Testis (tissue), 5 donors: ENCODE measurements at places on chromosomes 7 and 10. TPM values are rescaled to one million over a fixed set of nuclear protein-coding genes. Genes with fewer than 3 reads are reported as not detected.

The MYL10 gene
- polyA plus RNA-seq = not detected

The IGFBP1 gene
- 0.33 TPM for polyA plus RNA-seq

The LDB3 gene
- polyA plus RNA-seq = 20.3 TPM

The HPSE2 gene
- polyA plus RNA-seq = 4.1 TPM

The SUGCT gene
- polyA plus RNA-seq = 8.1 TPM

GRCh38 chr10:96588616-96589419 is 2.0 kb upstream of the TM9SF3 start:
- peaks cover 24% of the 10 kb centered on the region for H3K4me1 ChIP-seq
- H3K27ac ChIP-seq = no peak overlapping the region
- H3K36me3 ChIP-seq = no peaks in the 10 kb centered on the region

DNA sequence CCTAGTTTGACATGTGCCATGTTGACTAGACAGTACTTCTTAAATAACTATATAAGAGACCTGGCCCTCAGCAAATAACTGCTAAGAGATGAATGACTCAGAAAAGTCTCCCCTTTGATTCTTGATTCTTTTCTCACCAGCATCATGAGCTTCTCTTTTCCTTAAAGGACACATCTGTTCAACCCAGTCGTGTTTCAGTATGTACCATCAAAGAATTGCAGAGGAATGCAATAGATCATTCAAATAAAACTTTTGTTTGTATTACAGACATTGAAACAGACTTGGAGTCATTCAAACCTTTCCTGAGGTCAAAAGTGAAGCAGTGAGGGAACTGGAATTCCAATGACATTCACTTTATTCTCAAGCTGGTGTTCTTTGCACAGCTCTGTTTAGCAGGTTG is 598.3 kb upstream of the GHITM start:
- H3K27ac ChIP-seq = no peak overlapping the region
- DNase-seq = no peak
- peaks cover 28% of the 10 kb centered on the region for H3K4me1 ChIP-seq
- no peaks in the 10 kb centered on the region for H3K36me3 ChIP-seq

GRCh38 chr7:85600395-85600794 is 413.5 kb upstream of the SEMA3D start:
- H3K4me1 ChIP-seq = no peaks in the 10 kb centered on the region
- no peaks in the 10 kb centered on the region for H3K36me3 ChIP-seq
- H3K27me3 ChIP-seq = no peaks in the 10 kb centered on the region
- no peak for DNase-seq

GRCh38 chr7:88169717-88170320 is 50.0 kb downstream of the SRI start:
- no peaks in the 10 kb centered on the region for H3K36me3 ChIP-seq
- H3K27ac ChIP-seq = no peak overlapping the region
- no peaks in the 10 kb centered on the region for H3K4me1 ChIP-seq
- H3K4me3 ChIP-seq = no peak overlapping the region
- no peak for DNase-seq

DNA sequence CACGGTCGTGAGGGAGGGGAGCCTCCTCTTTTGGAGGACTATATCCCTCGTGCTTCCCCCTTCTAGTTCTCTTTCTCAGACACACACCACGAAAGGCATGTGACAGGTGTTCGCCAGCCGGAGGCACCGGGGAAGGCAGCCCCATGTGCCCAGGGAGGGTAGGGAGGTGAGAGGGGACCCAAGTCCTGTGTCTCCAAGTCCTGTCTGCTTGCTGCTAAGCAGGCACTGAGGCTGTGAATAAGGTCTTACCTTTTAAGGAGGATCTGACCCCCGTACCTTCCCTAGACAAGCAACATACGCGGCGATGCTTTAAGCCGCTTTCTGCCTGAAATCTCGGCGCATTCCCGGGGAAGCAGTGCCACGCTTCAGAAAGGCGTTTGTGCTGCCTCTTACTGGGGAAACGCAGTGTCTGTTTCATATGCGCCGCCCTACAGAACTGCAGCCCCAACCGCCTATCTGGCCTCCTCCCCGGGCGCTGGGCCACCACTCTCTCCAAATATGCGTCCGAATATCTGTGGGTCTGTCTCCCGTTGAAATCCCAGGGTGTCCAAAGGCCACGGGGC is 770 bp downstream of the PLXNA4 start:
- no peaks in the 10 kb centered on the region for H3K36me3 ChIP-seq
- H3K27me3 ChIP-seq = no peaks in the 10 kb centered on the region
- peak; percentile 76 for DNase-seq
- H3K4me1 ChIP-seq = peaks cover 16% of the 10 kb centered on the region

- H3K36me3 ChIP-seq = no peaks in the 10 kb centered on the region
- H3K27ac ChIP-seq = no peak overlapping the region
- no peak for DNase-seq
- H3K4me3 ChIP-seq = no peak overlapping the region
- H3K4me1 ChIP-seq = no peaks in the 10 kb centered on the region
These were observed 577 bp downstream of the PRSS37 start for GRCh38 chr7:141840708-141841107.

DNA sequence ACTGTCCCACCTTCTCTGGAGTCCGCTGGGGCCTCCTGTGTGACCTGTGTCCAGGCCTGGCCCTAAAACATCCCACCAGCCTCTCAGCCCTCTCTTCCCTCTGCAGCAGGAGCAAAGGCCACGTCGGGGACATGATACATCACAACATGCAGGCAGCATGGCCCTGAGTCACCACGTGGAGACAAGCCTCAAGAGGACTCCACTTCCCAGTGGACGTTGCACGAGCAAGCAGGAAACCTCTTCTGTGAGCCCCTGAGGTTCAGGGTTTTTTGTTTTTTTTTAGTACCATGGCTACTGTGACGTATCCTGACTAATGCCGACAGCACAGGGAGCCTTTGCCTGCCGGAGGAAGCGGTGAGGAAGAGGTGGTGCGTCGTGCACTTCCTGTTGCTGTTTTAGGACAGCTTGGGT is 165.9 kb downstream of the DNAJB6 start:
- no peaks in the 10 kb centered on the region for H3K4me1 ChIP-seq
- no peak overlapping the region for H3K27ac ChIP-seq
- no peak for DNase-seq
- no peak overlapping the region for H3K4me3 ChIP-seq
- H3K27me3 ChIP-seq = no peaks in the 10 kb centered on the region

- no peak for DNase-seq
- no peaks in the 10 kb centered on the region for H3K36me3 ChIP-seq
- H3K4me1 ChIP-seq = no peaks in the 10 kb centered on the region
- no peaks in the 10 kb centered on the region for H3K27me3 ChIP-seq
These were observed 32.3 kb upstream of the IL6 start for GRCh38 chr7:22694597-22695207.

DNA sequence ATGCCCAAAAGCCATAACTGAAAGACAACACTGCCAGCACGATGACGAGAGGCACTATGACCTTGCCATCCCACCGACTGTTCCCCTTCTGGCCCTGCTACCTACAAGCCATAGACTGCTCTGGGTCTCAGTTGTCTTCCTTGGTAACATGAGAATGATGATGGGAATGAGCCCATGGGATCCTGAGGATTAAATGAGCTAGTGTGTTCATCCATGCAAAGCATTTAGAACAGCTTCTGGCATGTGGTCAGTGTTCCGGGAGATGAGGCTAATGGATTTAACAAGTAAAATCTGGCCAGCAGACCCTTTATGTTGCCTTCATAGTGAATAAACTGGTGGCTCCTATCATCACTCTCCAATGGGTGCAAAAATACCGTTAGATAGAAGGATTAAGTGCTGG is 62.4 kb upstream of the WDR11 start:
- no peaks in the 10 kb centered on the region for H3K27me3 ChIP-seq
- no peak for DNase-seq
- H3K4me3 ChIP-seq = no peak overlapping the region
- no peaks in the 10 kb centered on the region for H3K36me3 ChIP-seq
- H3K27ac ChIP-seq = no peak overlapping the region

GRCh38 chr10:78185693-78186055 is 152.0 kb downstream of the RPS24 start:
- no peaks in the 10 kb centered on the region for H3K27me3 ChIP-seq
- no peak for DNase-seq
- no peak overlapping the region for H3K27ac ChIP-seq
- H3K36me3 ChIP-seq = no peaks in the 10 kb centered on the region
- no peaks in the 10 kb centered on the region for H3K4me1 ChIP-seq

DNA sequence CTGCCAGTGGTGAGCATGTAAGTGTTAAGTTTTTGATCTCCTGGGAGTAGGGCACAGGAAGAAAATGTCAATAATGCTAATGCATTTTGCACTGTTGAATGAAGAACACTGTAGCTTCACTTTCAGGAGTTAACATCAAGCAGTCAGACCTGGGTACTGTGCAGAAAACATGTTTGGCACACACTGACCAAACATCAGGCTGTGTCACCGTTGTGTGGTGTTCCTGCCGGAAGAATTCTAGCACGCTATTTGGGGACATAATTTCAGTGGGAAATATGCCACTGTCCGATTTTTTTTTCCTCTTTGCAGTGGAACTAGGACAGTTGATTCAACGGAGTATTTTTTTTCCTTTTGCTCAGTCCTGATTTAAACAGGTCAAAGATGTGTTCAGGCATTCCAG is 24.4 kb upstream of the ABCB5 start:
- H3K4me1 ChIP-seq = no peaks in the 10 kb centered on the region
- no peak overlapping the region for H3K27ac ChIP-seq
- no peak for DNase-seq
- no peaks in the 10 kb centered on the region for H3K27me3 ChIP-seq
- no peak overlapping the region for H3K4me3 ChIP-seq
- no peaks in the 10 kb centered on the region for H3K36me3 ChIP-seq

GRCh38 chr10:26550774-26551526 is 112.8 kb downstream of the APBB1IP start:
- H3K27me3 ChIP-seq = no peaks in the 10 kb centered on the region
- H3K4me3 ChIP-seq = no peak overlapping the region
- no peak for DNase-seq
- no peaks in the 10 kb centered on the region for H3K4me1 ChIP-seq
- no peak overlapping the region for H3K27ac ChIP-seq

DNA sequence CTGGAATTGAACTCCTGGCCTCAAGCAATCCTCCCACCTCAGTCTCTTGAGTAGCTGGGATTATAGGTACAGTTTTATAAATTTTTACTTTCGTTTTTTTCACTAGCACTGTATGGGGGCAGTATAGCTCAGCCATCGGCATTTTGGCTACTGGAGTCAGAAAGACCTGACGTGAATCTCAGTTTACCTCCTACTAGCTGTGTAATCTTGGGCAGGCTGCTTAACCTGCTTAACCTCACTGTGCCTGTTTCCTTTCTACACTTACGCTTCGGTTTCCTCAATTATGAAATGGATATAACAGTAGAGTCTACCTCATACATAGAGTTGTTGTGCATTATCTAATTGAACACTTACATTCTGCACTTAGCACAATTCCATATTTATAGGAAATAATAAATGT is 16.7 kb downstream of the STN1 start:
- no peak overlapping the region for H3K4me3 ChIP-seq
- H3K27me3 ChIP-seq = no peaks in the 10 kb centered on the region

DNA sequence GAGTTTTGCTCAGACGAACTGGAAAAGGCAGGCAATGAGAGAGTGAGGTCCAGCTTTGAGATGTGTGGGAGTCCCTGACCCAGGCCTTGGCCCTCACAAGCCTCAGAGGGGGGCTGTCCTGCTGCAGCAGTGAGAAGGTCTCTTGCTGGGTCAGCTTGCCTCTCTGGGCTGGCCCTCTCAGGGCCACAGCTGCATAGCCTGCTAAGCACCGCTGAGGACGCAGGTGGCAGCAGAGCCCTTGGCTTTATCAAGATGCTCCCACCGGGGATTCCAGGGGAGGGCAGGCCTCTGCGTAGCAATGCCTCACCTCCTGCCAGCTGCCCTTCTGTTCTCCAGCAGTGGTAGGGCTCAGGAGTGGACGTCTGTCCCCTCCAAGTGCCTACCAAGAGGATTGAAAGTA is 128.7 kb downstream of the COBL start:
- no peaks in the 10 kb centered on the region for H3K27me3 ChIP-seq
- no peaks in the 10 kb centered on the region for H3K36me3 ChIP-seq
- no peak overlapping the region for H3K27ac ChIP-seq
- no peak overlapping the region for H3K4me3 ChIP-seq
- peak; percentile 38 for DNase-seq

DNA sequence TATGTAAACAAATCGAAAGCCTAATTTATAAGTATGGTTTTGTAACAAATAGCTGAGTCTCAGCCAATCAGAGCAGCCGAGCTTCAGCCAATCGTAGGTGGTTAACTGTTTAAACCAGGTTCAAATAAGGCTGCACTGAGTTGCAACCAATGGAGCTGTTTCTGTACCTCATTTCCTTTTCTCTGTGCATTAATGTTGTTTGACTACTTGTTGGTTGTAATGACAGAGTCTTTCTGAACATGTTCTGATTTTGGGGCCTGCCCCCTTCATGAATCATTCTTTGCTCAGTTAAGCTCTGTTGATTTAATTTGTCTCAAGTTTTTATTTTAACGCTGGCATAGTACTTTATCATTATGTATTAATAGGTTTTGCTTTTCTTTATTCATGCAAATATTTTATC is 14.6 kb downstream of the OTUD1 start:
- H3K36me3 ChIP-seq = no peaks in the 10 kb centered on the region
- no peaks in the 10 kb centered on the region for H3K27me3 ChIP-seq
- no peaks in the 10 kb centered on the region for H3K4me1 ChIP-seq
- H3K27ac ChIP-seq = no peak overlapping the region

- no peak for DNase-seq
- H3K4me1 ChIP-seq = no peaks in the 10 kb centered on the region
- H3K27ac ChIP-seq = no peak overlapping the region
- H3K4me3 ChIP-seq = no peak overlapping the region
- no peaks in the 10 kb centered on the region for H3K36me3 ChIP-seq
These were observed 9.9 kb downstream of the ZNF365 start for GRCh38 chr10:62384057-62384446.

- no peaks in the 10 kb centered on the region for H3K36me3 ChIP-seq
- H3K27ac ChIP-seq = peak overlapping the region; percentile 70
- no peak for DNase-seq
- peaks cover 10% of the 10 kb centered on the region for H3K4me1 ChIP-seq
- H3K4me3 ChIP-seq = no peak overlapping the region
These were observed 25.4 kb downstream of the STAM start for GRCh38 chr10:17669185-17669872.

GRCh38 chr10:78576276-78576675 is 492.5 kb upstream of the ZMIZ1 start:
- no peak overlapping the region for H3K27ac ChIP-seq
- no peak overlapping the region for H3K4me3 ChIP-seq
- no peaks in the 10 kb centered on the region for H3K27me3 ChIP-seq
- DNase-seq = no peak

- H3K36me3 ChIP-seq = no peaks in the 10 kb centered on the region
- no peak overlapping the region for H3K4me3 ChIP-seq
- H3K27ac ChIP-seq = no peak overlapping the region
- DNase-seq = no peak
- H3K4me1 ChIP-seq = no peaks in the 10 kb centered on the region
These were observed 60.7 kb upstream of the CCDC6 start for GRCh38 chr10:59967079-59967478.
